ENCODE measurements at places on chromosomes 12 and 14.

DNA sequence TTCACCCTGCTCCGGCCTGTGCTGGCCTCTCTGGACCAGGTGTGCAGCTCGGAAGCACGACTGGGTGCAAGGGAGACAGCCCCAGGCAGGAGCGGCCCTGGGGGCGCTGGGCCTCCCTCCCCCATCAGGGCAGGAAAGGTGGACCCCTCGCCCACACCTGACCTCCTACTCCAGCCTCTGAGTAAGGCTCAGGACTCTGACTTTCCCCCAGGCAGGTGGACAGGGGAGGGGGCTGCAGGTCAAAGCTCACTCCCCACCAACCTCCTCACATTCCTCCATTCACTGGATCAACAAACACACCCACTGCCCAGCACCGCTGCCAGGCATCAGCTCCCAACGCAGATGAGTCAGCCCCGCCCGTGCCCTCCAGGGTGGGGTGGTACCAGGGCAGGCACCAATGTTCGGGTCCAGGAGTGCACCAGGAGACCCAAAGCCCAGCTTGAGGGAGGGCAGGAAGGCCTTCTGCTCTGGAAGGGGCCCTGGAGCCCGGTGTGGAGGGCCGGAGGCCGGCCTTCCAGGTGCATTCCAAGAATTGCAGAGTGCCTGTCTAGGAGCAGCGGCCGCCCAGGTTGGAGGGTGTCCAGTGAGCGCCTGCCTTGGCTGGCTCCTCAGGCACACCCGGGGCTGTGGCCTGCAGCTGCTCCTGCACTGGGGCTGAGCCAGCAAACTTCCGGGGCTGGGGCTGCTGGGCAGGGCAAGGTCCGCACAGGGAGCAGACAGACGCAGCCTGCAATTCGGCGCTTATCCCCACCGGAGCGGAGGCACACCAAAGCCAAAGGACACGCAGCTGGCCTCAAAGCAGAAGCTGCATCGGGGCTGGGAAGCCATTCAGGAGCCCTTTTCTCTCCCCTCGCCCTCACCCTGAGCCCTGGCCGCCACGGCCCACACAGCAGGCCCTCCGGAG is 1.6 kb upstream of the INF2 start:
- DNase-seq = no peak

DNA sequence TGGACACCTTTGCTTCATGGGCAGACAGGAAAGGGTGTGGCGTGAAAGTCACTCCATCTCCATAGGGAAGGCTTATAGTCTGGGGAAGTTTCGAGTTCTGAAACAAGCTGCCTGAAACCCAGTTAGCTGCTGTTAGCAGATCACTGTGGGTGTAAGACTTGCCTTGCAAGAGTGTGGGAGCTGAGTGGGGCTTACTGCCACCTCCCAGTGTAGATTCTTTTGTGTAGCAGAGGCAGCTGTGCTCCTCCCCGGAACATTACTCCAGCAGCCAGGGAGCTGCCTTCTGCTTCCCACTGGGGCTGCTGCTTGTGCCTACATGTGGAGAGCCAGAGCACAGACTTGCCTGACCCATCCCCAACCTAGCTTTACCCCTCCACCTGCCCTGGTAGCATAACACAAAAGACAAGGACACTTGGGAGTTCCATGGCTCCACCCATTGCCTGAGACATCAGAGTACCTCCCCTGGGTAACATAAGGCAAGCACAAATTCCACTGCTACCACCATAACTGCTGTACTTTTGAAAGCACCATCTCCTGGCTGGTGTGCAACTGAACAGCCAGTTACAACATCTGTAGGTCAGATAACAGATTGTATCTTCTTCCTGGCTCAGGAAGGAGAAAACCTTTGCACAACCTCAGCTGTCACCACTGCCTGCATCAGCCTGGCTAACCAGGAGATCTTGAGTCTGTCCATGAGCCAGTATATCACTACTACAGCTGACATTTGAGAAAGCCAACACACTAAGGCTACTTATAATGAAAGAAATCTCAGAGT is 69.5 kb downstream of the ADAMTS20 start:
- DNase-seq = no peak

DNA sequence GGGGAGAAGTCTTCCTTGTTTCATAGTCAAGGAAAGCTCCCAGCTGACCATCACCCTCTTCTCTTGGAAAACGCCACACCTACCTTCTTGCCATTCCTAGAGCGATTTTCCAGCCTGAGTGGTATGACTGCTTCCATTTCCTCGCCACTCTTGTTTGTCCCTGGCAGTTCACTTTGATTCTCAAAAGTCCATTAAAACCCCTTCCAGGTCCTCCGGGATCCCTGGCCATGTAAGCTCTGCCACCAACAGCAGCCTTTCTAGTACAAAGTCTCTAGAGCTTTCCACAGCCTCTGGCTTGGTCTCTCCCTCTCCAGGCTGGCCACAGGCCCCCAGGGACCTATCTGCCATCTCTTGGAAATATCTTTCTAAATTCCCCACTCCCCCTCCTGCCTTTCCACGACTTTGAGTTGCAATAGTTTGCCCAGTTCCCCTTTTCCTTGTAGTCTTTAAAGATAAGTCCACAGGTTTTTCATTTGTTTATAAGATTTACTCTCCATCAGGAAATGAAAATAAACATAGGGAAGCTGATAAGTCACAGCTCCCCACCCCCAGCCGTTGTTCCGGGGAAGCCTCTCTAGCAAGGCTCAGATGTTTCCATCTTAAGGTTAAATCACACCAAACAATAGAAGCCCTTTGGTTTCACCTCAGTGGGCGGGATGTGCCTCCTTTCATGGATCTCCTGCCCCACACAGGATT is 42.9 kb upstream of the SINHCAF start:
- no peak for DNase-seq

- DNase-seq = no peak
These were observed 27.3 kb upstream of the KLRF1 start for GRCh38 chr12:9799961-9800360.

DNA sequence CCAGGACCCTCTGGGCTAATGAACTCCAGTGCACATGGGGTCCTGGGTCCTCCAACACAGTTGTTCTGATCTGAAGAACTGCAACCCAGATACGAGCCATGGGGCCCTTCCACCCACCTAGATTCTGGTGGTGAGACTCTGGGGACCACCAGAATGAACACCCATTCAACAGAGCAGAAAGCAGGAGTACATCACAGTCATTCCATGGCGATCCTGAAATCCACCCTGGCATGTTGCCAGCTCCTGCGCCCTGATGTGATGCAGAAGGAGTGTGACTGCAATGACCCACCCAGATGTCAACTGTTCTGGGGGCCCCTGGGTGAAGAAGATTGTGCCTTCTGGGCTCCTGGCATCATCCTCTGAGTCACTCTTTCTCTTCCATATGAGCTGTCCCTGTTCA is 211.6 kb downstream of the KIF26A start:
- DNase-seq = no peak

DNA sequence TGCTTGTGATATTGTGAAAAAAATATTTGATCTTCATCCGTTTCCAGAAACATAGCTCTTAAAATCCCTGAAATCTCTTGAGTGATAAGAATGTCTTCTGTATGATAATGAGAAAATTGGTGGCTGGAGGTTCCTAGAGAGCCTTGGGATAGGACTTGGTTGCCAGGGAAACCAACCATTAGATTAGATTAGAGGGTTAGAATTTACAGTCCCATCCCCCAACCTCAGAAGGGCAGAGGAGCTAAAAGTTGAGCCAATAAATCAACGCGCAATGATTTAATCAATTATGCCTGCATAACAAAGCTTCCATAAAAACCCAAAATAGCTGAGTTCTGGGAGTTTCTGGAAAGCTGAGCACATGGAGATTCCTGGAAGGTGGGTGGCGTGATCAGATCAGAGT is 10.6 kb downstream of the SEL1L start:
- DNase-seq = no peak
